A673 (cell line): ENCODE measurements at places on chromosomes 13 and 19. TPM values are rescaled to one million over a fixed set of nuclear protein-coding genes. Genes with fewer than 3 reads are reported as not detected.
A peak's percentile ranks its signal among the peaks of the same experiment; 100 is the strongest.

DNA sequence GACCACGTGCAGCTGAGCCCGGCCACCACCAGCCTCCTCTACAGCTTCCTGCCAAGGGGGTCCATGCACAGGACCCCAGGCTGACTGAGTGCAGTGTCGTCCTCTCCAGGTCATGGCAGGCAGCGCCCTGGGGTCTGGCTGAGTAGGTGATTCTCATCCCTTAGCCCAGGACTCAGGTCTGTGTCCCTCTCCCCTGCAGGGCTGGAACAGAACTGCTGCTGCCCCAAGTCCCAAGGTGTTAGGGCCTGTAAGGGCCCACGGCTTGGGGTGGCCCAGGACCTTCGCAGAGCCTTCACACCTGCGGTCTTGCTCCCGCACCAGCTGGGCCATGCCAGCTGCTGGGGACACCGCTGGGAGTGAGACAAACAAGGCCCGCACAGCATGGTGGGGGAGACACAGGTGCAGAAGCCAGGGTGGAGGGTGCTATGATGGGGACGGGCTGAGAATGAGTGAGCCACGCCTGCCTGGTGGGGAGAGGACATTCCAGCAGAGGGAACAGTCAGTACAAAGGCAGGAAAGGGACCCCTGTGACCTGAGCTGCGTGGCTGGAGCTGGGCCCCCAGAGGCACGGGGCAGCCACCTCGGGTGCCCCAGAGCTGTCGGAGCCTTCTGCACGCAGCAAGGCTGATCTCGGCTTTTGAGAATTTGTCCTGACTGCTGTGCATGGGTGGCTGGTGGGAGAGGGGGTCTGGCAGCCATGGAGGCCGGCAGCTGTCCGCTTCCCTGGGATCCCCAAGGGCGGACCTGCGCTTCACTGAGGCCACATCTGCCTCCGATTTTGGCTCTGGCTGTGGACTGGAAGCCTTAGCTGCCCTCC, 11.9 kb downstream of the PLEKHF1 start:
- DNase-seq = no peak
- H3K4me3 ChIP-seq = no peak overlapping the region
- H3K27me3 ChIP-seq = no peaks in the 10 kb centered on the region
- H3K36me3 ChIP-seq = no peaks in the 10 kb centered on the region
- no peaks in the 10 kb centered on the region for H3K4me1 ChIP-seq

GRCh38 chr13:64278493-64278892, 2862.8 kb upstream of the PCDH20 start:
- no peak overlapping the region for H3K4me3 ChIP-seq
- peak; percentile 39 for DNase-seq
- H3K4me1 ChIP-seq = no peaks in the 10 kb centered on the region

- no peak overlapping the region for H3K27ac ChIP-seq
- no peak overlapping the region for H3K4me3 ChIP-seq
- no peaks in the 10 kb centered on the region for H3K36me3 ChIP-seq
- H3K4me1 ChIP-seq = no peaks in the 10 kb centered on the region
Measured at GRCh38 chr19:23802290-23802689, 43.6 kb upstream of the ZNF681 start.

GRCh38 chr19:1260749-1261537, 8.2 kb upstream of the CIRBP start:
- peaks cover 74% of the 10 kb centered on the region for H3K4me1 ChIP-seq
- peak; percentile 98 for DNase-seq
- H3K27me3 ChIP-seq = no peaks in the 10 kb centered on the region
- H3K36me3 ChIP-seq = peaks cover 21% of the 10 kb centered on the region
- peak overlapping the region; percentile 82 for H3K4me3 ChIP-seq

DNA sequence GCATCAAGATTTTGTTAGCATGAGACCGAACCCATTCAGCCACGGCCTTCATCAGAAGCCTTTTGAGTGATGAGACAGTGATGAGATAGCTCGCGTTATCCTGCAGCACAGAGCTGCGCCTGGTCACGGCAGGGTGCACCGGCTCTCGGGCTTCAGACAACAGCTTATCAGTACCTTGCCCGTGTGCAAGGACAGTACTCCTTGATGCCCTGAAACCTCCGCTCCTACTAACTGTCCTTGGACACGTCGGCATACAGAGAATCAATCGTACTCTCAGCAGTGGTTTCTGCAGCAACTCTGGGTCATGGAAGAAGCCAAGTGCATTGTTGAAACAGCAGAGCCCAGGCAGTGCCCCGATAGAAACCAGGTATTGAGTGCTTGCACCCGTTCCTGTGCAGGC, 40.7 kb downstream of the IRS2 start:
- H3K4me1 ChIP-seq = peaks cover 57% of the 10 kb centered on the region
- no peak overlapping the region for H3K4me3 ChIP-seq
- no peaks in the 10 kb centered on the region for H3K36me3 ChIP-seq
- no peak for DNase-seq
- H3K27ac ChIP-seq = no peak overlapping the region

DNA sequence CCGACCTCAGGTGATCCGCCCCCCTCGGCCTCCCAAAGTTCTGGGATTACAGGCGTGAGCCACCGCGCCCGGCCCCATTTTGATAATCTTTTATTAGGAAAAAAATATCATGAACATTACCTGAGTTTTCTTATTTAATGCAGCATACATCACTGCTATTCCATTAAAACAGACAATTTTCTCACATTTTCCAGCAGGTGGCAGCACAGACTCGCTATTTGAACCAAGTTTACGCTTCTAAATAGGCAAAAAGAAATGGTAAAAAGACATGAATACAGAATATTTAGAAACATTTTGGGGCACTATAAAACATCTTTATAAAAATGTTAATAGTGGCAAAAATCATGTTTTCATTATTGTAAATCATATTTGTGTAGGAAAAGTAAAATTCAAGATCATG, 903.1 kb downstream of the SLITRK6 start:
- no peak overlapping the region for H3K4me3 ChIP-seq
- DNase-seq = peak; percentile 77
- H3K27ac ChIP-seq = no peak overlapping the region
- no peaks in the 10 kb centered on the region for H3K27me3 ChIP-seq

GRCh38 chr19:47663911-47664771, 49.1 kb upstream of the EHD2 start:
- H3K27me3 ChIP-seq = no peaks in the 10 kb centered on the region
- H3K36me3 ChIP-seq = no peaks in the 10 kb centered on the region
- no peak overlapping the region for H3K4me3 ChIP-seq

DNA sequence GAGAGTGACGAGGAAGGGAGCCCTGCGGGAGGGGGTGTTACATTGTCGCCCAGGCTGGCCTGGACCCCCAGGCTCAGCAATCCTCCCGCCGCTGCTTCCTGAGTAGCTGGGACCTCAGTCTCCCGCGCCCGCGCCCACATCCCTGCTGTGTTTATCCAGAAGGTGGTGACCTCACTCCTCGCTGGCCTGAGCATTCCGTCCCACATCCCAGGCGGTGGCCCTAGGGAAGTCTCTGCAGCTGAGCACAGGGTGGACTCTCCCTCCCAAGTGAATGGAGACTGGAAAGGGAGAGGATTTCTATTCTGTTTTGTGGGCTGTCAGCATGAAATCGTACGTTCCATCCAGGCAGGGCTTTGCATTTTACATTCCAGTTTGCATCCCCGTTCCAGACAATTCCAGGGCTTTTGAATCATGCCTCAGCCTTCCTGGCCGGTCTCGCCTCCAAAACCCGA, 401 bp upstream of the ZNF765 start:
- no peak for DNase-seq
- H3K27ac ChIP-seq = no peak overlapping the region
- H3K27me3 ChIP-seq = no peaks in the 10 kb centered on the region

- no peak overlapping the region for H3K27ac ChIP-seq
- peaks cover 10% of the 10 kb centered on the region for H3K4me1 ChIP-seq
- peaks cover 95% of the 10 kb centered on the region for H3K36me3 ChIP-seq
- DNase-seq = no peak
Measured at GRCh38 chr13:46778890-46779289, 18.1 kb downstream of the ESD start.

DNA sequence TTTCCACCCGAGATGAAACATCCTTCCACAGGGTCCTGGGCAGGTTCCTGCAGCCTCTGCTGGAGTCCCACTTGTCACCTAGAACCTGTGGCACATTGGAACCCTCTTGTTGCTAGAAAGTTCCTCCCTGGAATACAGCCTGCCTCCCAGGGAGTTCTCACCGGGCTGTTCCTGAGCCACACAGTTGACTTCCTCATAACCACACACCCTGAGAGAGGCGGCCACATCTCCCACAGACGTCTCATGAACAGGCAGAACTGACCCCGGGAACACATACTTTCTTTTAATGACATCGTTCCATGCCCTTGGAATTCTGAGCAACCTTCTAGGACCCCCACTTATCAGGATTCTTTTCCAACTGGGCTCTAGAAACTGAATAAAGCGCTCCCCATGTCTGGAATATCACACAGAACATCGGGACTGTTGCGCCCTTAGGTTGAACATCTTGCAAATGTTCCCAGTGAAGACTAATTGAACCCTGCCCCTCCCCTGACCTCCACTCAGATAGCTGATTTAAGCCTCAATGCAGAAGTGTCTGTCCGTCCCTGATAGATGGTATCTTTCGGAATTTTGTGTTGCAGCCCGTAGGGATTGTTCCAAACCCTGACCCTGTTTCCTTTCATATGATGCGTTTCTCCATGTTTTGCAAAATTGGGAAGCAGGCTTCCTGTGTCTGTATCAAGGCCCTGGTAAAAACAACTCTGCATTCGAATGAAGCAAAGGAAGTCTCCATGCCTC, 91.1 kb downstream of the RAB20 start:
- H3K4me3 ChIP-seq = no peak overlapping the region
- no peak overlapping the region for H3K27ac ChIP-seq
- no peak for DNase-seq
- H3K36me3 ChIP-seq = peaks cover 15% of the 10 kb centered on the region

- H3K27ac ChIP-seq = peak overlapping the region; percentile 67
Measured at GRCh38 chr19:52941941-52942385, 18.7 kb upstream of the ZNF888 start.

GRCh38 chr19:19207637-19208572, 3.9 kb upstream of the NCAN start:
- H3K4me1 ChIP-seq = no peaks in the 10 kb centered on the region
- H3K27ac ChIP-seq = no peak overlapping the region
- H3K27me3 ChIP-seq = peaks cover 19% of the 10 kb centered on the region
- no peak overlapping the region for H3K4me3 ChIP-seq

- no peak for DNase-seq
- H3K36me3 ChIP-seq = no peaks in the 10 kb centered on the region
- no peaks in the 10 kb centered on the region for H3K27me3 ChIP-seq
- H3K4me1 ChIP-seq = no peaks in the 10 kb centered on the region
Measured at GRCh38 chr19:53389571-53389970, 5.4 kb upstream of the ZNF765 start.

DNA sequence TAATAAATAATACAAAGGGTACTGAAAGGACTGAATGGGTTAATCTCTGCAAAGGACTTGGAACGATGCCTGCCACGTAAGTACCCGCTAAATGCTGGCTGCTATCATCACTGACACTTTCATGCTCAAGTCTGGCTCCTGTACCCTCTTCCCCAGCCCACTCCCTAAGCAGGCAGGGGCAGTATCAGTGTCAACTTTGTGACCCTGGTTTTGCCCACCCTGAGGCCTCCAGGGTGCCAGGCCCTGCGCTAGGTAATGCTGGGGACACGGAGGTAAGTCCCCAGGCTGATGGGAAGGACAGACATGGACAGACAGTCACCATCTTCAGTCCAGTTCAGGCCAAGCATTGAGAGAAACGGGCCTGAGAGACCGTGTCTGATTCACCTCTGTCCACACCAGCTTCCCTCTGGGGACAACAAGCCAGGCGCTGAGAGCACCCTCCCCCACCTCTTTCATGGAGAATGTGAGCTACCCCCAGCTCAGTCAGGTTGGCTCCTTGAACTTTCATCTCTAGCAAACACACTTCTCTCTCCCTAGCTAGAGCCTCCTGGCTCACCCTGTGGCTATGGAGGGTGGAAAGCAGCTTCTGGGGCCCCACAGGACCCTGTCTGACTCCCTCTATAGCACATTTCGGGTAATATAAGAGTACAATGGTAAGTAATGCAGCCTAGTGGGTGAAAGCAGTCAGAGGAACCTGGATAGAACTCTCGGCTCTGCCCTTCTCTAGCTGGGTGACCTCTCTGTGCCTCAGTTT, 800 bp downstream of the ETFB start:
- peak; percentile 31 for DNase-seq
- H3K4me1 ChIP-seq = peaks cover 9% of the 10 kb centered on the region
- H3K36me3 ChIP-seq = no peaks in the 10 kb centered on the region
- peak overlapping the region; percentile 77 for H3K27ac ChIP-seq
- peak overlapping the region; percentile 64 for H3K4me3 ChIP-seq
- no peaks in the 10 kb centered on the region for H3K27me3 ChIP-seq

- peaks cover 40% of the 10 kb centered on the region for H3K4me1 ChIP-seq
- H3K4me3 ChIP-seq = no peak overlapping the region
- no peaks in the 10 kb centered on the region for H3K27me3 ChIP-seq
- H3K27ac ChIP-seq = no peak overlapping the region
- no peaks in the 10 kb centered on the region for H3K36me3 ChIP-seq
Measured at GRCh38 chr13:93976528-93976927, 503.0 kb downstream of the DCT start.

DNA sequence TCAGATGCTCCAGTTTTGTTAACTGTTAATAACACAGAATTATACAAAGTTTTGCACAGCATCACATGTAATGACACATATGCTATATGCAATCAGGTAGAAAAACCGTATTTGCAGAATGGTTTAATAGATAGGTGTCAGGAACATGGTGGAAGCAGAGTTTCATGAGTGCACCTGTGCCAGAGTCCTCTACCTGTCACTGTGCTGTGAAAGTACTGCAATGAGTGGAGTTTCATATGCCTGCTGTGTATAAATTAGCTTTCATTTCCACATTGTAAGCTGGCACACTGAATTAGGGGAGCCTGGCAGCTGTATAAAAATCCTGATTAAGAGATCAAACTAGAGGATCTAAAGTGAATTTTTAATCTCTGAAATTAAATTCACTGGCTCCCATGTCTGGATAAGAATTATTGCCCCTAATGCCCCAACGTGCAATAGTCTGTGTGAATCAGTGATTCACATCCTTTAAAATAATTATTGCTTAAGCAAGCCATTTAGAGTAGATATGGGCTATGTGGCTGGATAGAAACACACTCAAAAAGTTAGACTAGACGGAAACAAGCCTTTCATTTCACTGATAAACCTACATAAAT, 8.5 kb upstream of the EEF1AKMT1 start:
- H3K27ac ChIP-seq = no peak overlapping the region
- DNase-seq = no peak
- H3K4me1 ChIP-seq = no peaks in the 10 kb centered on the region
- H3K27me3 ChIP-seq = no peaks in the 10 kb centered on the region
- H3K36me3 ChIP-seq = peaks cover 11% of the 10 kb centered on the region

- H3K27me3 ChIP-seq = peaks cover 5% of the 10 kb centered on the region
- H3K4me1 ChIP-seq = no peaks in the 10 kb centered on the region
- H3K4me3 ChIP-seq = no peak overlapping the region
- no peaks in the 10 kb centered on the region for H3K36me3 ChIP-seq
- H3K27ac ChIP-seq = no peak overlapping the region
- no peak for DNase-seq
Measured at GRCh38 chr19:33862981-33863380, 66.3 kb downstream of the KCTD15 start.

GRCh38 chr19:43552198-43552450, 19.1 kb downstream of the ZNF575 start:
- DNase-seq = no peak
- peak overlapping the region; percentile 70 for H3K27ac ChIP-seq
- H3K27me3 ChIP-seq = no peaks in the 10 kb centered on the region
- H3K4me1 ChIP-seq = peaks cover 26% of the 10 kb centered on the region
- peaks cover 35% of the 10 kb centered on the region for H3K36me3 ChIP-seq

LHB gene
- not detected in 2 replicates for total RNA-seq

KLHL26 gene
- 16.3 and 16.8 TPM in 2 replicates for total RNA-seq

CYP4F8 gene
- total RNA-seq = not detected in 2 replicates

F10 gene
- not detected in 2 replicates for total RNA-seq

LIM2 gene
- not detected in 2 replicates for total RNA-seq

NEK5 gene
- 0.13 TPM in 1 of 2 replicates, not detected in the other for total RNA-seq
